ENCODE measurements at places on chromosomes 11 and 22. TPM values are rescaled to one million over a fixed set of nuclear protein-coding genes. Genes with fewer than 3 reads are reported as not detected.

CCDC89 gene
- total RNA-seq, result 2.7 TPM

TRIM51G gene
- not detected for total RNA-seq

SGSM1 gene
- total RNA-seq, result not detected

TRIM22 gene
- total RNA-seq, result 9.3 TPM

ATF4 gene
- 358 TPM for total RNA-seq

ANKRD42 gene
- 7.9 TPM for total RNA-seq
